Hindlimb muscle (tissue), 1 donor: ENCODE measurements at places on chromosomes 11 and 22.

- DNase-seq, result no peak
Measured at GRCh38 chr11:45412051-45412471, 125.9 kb upstream of the SYT13 start.

DNA sequence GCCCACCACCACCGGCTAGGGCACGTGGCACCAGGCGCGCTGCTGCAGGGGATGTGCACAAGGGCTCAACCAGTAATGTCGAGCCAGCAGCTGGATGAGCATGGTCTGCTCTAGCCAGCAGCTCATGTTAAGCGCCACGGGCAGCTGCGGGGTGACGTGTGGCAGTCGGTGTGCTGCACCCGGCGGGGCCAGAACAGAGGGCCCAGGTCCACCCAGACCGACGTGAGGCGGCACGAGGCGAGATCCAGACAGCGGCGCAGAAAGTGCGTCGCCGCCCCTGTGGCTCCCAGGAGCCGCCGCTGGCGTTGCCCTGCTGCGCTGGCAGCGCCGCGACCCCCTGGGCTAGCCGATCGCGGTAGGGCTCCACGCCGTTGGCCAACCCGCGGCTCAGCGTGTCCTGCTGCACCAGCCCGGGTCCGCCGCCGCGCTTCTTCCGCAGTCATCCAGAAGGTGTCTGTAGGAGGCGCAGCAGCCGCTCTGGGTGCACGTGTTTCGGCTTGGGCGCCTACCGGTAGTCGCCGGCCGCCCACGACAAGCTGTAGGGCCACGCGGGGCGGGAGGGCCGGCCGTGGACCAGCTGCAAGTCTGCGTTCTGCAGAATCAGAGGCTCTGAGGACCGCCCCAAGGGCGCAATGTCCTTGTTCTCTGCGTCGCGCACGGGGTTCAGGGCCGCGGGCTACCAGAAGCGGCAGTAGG lies 4.6 kb upstream of the GALR3 start:
- peak; percentile 43 for DNase-seq

DNA sequence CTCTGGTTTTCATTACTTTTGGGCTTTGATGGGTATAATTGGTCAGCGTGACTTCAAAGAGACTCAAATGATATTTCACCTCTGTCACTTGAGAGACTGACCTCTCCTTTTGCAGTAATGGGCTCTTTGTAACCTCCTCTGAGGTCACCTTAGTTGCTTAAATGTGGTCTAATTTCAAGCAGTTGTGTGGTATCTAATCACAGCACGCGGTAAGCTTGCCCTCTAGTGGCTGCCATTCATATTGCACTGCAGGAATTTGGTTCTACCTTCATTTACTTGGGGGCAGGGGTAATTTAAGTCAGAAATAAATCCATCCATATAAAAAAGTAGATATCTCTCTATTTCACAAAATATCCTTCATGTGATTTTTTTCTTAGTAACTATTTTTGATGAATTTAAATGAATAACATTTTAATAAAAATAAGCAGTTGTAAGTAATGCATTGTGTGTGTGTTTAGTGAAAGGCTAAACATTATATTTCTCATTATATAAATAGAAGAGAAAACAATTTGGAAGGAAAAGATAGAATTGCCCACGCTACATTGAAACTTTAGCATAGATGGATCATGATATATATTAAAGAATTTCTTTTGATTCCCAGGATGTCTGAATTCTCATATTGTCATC lies 55.0 kb upstream of the ANO3 start:
- peak; percentile 43 for DNase-seq

GRCh38 chr22:24594569-24595120 lies 1.8 kb upstream of the LRRC75B start:
- no peak for DNase-seq

GRCh38 chr22:45942344-45942743 lies 34.6 kb downstream of the WNT7B start:
- no peak for DNase-seq

DNA sequence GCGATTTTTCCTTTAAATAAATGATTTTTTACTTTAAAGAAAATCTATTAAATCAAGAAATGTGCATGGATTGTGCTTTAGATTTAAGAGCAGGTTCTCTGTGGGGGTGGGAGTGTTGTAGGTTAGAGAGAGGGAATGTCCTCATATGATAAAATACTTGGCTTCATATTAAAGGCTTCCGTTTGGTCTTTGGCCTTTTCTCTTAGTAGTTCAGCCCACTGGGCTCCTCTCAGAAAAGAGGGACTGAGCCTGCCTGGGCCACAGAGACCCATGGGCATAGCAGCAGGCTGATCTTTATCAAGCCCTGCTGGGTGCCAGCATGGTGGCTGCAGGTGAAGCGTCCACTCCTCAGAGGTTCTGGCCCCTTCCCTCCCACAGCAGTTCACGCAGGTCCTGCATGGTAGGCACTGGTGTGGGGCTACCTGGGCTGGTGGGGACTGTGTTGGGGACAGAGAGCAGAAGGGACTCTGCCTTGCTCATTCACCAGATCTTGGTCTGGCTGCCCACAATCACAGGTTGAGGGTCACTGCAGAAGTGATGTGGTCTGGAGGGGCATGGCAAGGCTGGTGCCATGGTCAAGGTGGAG lies 4.3 kb downstream of the PANX1 start:
- no peak for DNase-seq

GRCh38 chr11:66986178-66986545 lies 11.1 kb downstream of the C11orf86 start:
- DNase-seq, result no peak

GRCh38 chr11:114154271-114155047 lies 94.9 kb downstream of the ZBTB16 start:
- no peak for DNase-seq

DNA sequence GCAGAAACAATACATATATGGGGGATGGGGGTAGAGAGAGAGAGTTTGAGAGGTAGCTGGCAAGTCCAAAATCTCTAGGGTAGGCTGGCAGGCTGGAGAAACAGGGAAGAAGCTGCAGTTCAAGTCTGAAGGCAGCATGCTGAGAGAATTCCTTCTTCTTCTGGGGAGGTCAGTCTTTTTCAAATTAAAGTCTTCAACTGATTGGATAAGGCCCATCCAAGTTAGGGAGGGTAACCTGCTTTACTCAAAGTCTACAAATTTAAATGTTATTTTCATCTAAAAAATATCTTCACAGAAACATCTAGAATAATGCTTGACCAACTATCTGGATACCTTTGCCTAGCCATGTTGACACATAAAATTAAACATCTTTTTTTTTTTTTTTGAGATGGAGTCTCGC lies 2.9 kb upstream of the TREH start:
- no peak for DNase-seq

DNA sequence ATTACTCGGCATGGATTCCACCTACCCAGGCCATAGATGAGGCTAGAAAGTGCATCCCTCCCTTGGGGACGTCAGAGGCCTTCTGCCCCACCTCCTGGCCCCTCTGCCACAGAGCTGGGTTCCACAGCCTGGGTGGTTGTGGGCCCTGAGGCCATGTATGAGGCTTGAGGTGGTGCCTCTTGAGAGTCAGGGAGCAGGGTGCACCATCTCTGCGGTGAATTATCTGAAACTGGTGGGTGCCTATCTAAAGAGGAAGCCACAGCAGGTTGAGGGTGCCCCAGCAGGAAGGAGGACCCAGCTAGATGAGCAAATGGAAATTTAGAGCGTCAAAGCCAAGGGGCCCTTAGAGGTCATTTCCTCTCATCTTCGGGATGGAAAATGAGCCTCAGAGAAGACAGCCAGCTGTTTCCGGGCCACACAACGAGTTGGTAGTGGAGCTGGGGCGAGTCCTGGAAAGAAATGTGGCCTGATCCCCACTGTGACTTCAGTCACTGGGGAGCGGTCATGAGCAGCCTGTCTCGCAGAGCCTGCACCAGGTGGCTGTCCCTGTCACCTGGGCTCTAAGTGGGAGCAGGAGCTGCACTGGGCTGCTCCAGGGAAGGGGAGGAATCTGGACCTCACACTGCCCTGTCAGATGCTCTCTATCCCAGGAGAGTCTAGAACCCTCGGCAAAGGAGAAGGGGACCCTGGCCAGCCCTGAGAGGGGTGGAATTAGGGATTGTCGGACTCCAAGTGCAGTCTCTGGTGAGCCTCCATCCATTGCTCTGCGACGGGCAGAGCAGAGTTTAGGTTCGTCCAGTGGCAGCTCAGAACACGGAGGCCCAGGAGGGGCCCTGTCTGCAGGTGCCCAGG lies 7.3 kb downstream of the ADORA2A start:
- DNase-seq, result peak; percentile 93

DNA sequence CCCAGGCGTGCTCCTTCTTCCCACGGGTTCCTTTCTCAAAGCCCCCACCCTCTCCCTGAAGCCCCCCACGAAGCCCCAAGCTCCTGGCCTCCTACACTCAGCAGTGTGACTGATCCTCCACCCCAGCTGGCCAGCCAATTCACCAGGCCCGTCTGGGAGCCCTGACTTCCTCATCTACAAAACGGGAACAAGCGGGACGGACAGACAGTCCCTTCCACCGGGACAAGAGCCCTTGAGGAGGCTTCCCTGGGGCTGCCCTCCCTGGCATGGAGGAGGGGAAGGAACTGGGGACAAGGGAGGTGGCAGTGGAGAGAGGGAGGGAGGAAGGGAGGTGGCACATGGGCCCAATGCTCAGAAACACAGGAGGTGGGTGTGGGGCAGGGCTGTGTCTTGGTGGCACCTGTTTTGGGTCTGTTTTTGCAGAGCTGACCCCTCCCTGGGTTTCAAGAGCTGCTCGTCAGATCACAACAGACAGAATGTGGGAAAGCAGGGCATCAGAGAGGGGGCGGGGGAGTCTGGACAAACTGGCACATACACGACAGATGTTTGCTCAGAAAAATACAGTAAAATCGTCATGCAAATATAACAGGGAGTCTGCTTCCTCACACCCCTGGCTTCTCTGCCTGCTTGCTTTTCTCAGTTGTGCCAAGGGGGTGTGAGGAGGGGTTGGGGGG lies 56.8 kb downstream of the ELFN2 start:
- no peak for DNase-seq

GRCh38 chr11:64321533-64321932 lies 3.6 kb downstream of the PRDX5 start:
- DNase-seq, result no peak

GRCh38 chr11:72430741-72431570 lies 3.4 kb downstream of the CLPB start:
- DNase-seq, result no peak

- DNase-seq, result no peak
Measured at GRCh38 chr11:10451426-10452116, 3.5 kb upstream of the AMPD3 start.

- DNase-seq, result no peak
Measured at GRCh38 chr22:50576070-50576469, 2.2 kb downstream of the CPT1B start.

- DNase-seq, result no peak
Measured at GRCh38 chr22:44203203-44203602, 22.5 kb downstream of the PARVG start.

- no peak for DNase-seq
Measured at GRCh38 chr11:70747285-70747684, 349.0 kb downstream of the CTTN start.

DNA sequence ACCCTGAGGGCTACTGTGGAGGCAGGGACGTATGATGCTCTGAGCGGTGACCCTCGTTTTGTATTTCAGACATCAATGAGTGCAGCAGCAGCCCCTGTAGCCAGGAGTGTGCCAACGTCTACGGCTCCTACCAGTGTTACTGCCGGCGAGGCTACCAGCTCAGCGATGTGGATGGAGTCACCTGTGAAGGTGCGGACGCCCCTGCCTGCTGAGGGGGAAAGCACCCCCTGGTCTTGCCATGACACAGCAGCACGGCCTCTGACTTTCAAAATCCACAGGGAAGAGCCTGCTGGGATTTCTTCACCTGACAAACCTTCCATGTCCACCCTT lies 44.3 kb downstream of the FBLN1 start:
- DNase-seq, result no peak

DNA sequence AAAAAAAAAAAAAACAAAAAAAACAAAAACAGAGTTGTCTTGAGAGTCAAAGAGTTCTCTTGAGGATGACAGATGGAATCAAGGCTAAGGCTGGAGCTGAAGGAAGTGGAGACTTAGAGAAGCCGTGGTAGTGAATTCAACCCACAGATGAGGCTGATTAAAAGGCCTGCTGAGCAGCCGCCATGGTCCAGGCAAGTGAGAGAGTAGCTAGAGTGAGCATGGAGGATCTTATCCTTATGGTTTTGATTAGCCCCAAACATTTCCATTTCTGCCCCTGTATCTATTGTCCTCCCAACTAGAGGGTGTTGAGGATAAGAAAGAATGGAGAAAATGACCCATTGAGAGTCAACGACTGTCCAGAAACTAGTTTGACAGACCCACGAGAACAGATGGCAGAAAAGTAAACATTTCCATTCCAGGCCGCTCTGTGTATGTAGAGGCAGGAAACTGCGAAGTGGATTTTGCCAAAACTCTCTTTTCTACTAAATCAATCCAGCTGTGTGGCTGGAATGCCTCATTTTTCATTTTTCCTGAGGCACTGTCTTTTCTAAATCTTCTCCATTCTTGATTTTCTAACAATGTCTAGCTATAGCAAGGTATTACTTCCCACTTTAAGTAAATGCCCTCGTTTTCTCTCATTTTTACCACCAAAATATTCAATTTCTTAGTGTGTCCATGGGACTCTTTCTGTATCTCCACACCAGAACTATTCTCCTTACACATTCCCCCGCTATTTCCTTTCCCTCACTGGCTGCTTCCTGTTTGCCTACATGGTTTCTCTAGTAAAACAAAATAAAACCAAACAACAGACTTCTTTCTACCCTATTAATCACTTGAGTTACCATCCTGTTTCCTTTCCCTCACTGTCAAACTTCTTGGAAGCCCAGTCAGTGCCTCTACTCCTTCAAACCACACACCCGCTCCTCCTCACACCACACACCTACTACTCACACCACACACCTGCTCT lies 5.4 kb upstream of the MMP8 start:
- DNase-seq, result peak; percentile 26

GRCh38 chr11:86706338-86707131 lies 34.1 kb upstream of the ME3 start:
- DNase-seq, result no peak

DNA sequence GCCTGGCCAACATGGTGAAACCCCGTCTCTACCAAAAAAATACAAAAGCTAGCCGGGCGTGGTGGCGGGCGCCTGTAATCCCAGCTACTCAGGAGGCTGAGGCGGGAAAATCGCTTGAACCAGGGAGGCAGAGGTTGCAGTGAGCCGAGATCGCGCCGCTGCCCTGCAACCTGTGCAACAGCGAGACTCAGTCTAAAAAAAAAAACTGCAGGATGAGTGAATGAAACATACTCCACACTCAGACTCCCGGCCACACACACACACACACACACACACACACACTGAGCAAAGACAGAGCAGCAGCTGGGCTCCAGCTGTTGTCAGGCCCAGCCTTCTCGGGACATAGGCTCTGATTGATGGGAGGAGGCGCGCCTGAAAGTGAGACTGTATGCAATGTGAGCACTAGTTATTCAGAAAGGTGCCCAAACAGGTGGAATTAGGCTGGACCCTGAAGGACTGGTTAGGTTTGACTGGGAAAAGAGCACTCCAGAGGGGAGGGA lies 1.5 kb upstream of the PLEKHA7 start:
- peak; percentile 47 for DNase-seq
